ENCODE measurements at places on chromosomes 3 and 15. TPM values are rescaled to one million over a fixed set of nuclear protein-coding genes. Genes with fewer than 3 reads are reported as not detected.

DNA sequence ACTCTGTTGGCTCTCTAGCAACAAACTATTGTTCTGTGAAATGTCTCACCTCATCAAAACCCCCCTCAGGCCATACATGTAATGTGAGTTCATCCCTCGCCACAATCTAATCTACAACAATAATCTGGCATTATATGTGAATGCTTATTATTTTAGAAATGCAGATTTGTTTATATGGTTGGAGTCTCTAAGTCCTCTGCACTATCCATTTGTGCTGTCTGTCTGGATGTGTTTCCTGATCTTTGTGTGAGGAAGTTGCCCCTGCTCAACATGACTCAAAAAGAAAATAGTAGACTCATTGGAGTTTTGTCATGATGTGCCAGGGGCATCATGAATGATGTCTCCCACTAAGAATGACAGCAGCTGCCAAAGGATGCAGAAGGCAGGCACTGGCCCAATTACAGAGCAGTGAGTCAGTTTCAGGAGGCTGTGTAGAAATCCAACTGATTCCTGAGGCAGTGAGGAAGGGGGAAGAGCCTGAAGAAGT lies 161.6 kb upstream of the PDZRN3 start:
- no peak for DNase-seq

CELSR3 gene
- 0.22 TPM for total RNA-seq

DNA sequence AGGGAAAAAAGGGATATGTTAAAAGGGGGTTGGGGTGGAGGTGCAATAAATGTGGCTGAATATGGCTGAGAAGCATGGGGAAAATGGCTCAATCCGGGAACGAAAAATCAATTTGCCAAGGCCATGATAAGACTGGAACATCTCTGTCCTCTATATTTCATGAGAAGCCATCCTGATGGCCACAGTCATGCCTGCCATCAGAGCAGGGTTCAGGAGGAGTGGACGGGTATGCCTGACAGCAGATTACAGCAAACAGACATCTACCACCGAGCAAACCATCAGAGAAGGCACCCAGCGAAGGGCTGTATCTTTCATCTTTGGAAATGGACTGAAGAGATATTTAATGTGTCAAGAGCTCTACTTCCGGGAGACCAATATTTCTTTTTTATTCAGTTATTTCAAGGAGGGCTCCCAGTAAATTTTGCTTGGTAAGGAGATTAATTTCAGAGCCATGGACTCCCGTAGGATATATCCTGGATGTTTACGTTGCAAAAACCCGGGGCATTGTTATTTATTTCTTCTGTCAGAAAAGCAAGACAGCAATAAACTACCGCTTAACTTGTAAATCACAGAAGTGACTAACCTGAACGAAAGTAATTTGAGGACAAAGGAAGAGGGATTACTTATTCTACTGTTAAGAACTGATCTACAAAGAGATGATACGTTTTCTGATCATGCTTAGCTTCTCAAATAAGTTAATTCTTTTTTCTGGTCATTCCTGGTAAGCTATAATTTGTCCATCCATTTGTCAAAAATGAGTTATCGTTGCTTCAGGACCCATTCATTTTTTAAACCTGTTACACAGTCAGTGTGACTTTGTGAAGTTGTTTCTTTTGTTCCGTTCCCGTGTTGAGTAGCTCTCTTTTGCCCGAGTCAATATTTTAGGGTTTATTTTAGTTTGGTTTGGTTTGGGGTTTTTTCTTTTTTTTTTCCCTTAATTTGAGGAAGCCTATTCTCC lies 80.6 kb upstream of the CHD2 start:
- no peak for DNase-seq

RYR3 gene
- total RNA-seq = not detected

- DNase-seq = no peak
Observed at GRCh38 chr3:111301238-111301798, 229.7 kb downstream of the NECTIN3 start.

- no peak for DNase-seq
Observed at GRCh38 chr3:33006571-33007286, 55.3 kb downstream of the CCR4 start.

FEZF2 gene
- total RNA-seq = not detected

- peak; percentile 46 for DNase-seq
Observed at GRCh38 chr15:70156671-70157271, 59.1 kb upstream of the TLE3 start.

DNA sequence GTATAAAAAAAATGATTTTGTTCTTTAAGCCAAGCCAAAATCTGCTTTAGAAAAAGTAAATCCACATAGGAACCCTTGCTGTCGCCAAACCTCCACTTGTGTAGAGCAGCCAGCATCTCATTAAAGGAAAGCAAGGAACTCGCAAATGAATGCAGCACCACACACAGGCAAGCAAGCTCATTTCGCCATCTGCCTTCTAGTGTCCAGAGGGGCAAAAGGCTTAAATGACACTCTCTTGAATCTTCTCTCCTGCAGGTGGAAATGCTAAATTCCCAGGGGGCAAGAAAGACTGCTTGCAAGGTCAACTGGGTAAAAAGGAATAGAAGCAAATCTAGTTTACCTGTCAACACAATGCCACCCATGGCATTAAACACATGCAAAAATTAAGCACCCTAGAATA lies 2.4 kb downstream of the MB21D2 start:
- peak; percentile 48 for DNase-seq

GRCh38 chr3:51391566-51392354 lies 675 bp downstream of the RBM15B start:
- DNase-seq = peak; percentile 73

Measured in lung microvascular endothelial cell (primary cell).